ENCODE measurements at places on chromosomes 3 and 15. TPM values are rescaled to one million over a fixed set of nuclear protein-coding genes. Genes with fewer than 3 reads are reported as not detected.

PDCD6IP gene
- 212 TPM for total RNA-seq

DPH6 gene
- 11.4 TPM for total RNA-seq

EDEM1 gene
- 46.9 TPM for total RNA-seq

LRRC31 gene
- not detected for total RNA-seq

USP19 gene
- 49.2 TPM for total RNA-seq

ZNF501 gene
- 2.1 TPM for total RNA-seq

HDC gene
- not detected for total RNA-seq

STRIT1 gene
- not detected for total RNA-seq

ITPKA gene
- total RNA-seq, result 2.1 TPM

SLC24A5 gene
- not detected for total RNA-seq

TGM5 gene
- total RNA-seq, result not detected

GCNT3 gene
- not detected for total RNA-seq

ALS2CL gene
- 2.8 TPM for total RNA-seq

- H3K4me3 ChIP-seq, result no peak overlapping the region
- no peaks in the 10 kb centered on the region for H3K4me1 ChIP-seq
- H3K36me3 ChIP-seq, result no peaks in the 10 kb centered on the region
- no peak overlapping the region for H3K27ac ChIP-seq
- DNase-seq, result no peak
- H3K27me3 ChIP-seq, result peaks cover 3% of the 10 kb centered on the region
These were observed 477.1 kb downstream of the EPHB1 start for GRCh38 chr3:135272026-135272669.

- no peak for DNase-seq
- no peaks in the 10 kb centered on the region for H3K36me3 ChIP-seq
These were observed 8.7 kb upstream of the ZNF774 start for GRCh38 chr15:90343302-90343790.

DNA sequence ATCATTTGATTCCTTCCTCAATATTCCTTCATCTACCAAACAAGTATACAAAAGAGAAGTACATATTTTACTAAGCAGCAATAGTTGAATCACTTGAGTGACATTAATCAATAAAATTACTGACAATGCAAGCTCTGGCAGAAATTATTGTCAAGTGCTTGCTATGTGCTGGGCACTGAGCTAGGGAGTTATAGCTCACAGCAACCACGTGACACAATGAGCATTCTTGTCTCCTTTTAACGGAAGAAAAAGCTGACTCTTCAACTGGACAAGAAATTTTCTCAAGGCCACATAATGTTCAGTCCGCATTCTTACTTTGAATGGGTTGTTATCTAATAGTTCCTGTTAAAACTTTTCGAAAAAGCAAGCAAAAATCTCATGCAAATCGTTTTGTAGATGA is 500.1 kb downstream of the PYDC2 start:
- no peaks in the 10 kb centered on the region for H3K36me3 ChIP-seq
- peaks cover 16% of the 10 kb centered on the region for H3K4me1 ChIP-seq
- no peaks in the 10 kb centered on the region for H3K27me3 ChIP-seq
- no peak for DNase-seq
- peak overlapping the region; percentile 13 for H3K27ac ChIP-seq

DNA sequence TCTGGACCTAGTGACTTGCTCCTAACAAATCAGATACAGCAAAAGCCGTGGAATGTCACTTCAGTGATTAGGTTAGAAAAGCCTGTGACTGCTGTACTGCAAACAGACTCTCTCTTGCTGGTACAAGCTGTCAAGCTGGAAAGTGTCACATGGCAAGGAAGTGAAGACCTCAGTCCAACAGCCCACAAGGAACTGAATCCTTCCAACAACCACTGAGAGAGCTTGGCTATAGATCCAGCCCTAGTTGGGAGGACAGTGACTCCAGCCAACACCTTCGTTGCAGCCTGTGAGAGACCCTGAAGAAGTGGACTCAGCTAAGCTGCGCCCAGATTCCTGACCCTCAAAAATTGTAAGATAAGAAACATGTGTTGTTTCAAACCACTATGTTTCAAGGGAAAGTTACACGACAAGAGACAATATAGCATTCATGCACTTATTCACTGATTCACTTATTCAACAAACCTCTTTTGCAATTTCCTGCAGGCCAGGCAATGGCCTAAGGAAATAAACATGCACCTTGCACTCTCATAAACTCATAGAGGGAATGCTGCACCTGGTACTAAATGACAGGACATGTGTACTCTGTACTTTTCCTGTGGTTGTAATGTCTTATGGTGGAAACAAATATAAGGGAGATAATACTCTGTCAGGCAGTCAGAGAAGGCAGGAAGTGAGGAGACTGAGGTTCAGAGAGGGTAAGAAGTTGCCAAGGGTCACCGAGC is 142.9 kb downstream of the CADPS start:
- no peak for DNase-seq
- no peaks in the 10 kb centered on the region for H3K36me3 ChIP-seq
- no peaks in the 10 kb centered on the region for H3K27me3 ChIP-seq

DNA sequence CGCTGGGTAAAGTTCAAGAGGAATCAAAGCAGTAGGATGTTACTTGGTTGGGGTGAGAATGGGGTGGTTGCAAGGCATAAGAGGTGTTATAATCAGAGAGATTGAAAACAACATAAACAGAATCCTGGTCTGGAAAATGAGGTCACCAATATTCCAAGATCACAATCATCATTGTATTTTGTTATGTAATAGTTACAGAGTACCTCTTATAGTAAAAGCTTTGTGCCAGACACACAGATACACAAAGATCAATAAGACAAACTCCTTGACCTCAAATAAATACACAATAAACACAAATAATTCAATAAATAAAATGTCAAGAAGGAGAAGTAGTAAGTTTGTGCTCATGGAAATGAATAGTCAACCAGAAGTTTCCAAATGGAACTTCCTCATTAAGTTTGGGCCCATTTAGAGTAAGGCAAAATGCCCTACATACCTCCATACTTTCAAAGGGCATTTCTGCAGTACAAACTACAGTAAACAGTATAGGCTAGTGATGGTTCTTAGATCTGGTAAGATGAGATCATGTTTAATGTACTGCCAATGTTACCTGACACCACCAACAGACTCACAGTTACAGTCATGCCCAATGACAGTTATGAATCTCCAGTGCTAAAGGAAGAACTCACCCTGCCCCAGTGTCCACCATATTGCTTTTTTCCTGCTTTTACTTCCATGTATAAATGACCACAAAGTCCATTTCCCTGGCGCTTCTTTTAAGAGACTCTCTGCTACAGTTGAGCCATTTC is 93.4 kb downstream of the KCNMB2 start:
- DNase-seq, result no peak
- no peak overlapping the region for H3K4me3 ChIP-seq
- no peaks in the 10 kb centered on the region for H3K4me1 ChIP-seq
- no peak overlapping the region for H3K27ac ChIP-seq
- no peaks in the 10 kb centered on the region for H3K36me3 ChIP-seq

- H3K4me1 ChIP-seq, result peaks cover 78% of the 10 kb centered on the region
- H3K27me3 ChIP-seq, result peaks cover 22% of the 10 kb centered on the region
- peak overlapping the region; percentile 87 for H3K4me3 ChIP-seq
- peaks cover 37% of the 10 kb centered on the region for H3K36me3 ChIP-seq
- peak overlapping the region; percentile 97 for H3K27ac ChIP-seq
These were observed 1.1 kb downstream of the FAM131A start for GRCh38 chr3:184338511-184338945.

DNA sequence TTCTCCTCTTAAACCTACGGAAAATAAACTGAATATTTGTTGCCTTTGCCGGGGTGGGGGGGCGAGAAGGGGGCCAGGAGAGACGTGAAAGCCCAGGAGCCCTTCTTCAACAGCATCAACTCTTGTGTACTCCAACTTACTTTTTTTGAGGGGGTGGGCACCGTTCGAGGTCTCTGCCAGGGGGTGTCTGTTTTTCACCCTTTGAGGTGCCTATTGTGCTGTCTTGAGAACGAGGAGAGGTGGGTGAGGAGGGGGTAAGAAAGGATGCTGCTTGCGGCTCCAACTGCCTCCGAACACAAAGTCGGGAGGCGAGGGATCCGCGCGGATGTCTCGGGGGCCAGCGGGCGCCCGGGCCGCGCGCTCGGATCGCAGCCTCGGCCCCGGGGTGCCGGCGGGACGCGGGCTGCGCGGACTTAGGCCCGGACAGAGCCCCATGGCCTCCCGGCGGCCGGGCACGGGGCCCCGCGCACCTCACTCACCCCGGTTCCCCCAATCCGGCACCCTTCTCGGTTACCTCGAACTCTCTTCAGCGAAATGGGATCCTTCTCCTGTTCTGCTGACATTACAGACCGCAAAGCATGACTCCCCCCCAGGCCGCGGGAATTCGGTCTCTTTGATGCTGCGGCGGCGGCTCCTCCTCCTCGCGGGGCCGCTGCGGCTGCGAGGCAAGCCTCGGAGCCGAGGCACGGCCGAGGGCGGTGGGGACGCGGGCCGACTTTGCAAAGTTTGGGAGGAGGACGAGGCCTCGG is 650 bp downstream of the PYGO1 start:
- H3K27me3 ChIP-seq, result peaks cover 2% of the 10 kb centered on the region
- H3K27ac ChIP-seq, result peak overlapping the region; percentile 62
- no peaks in the 10 kb centered on the region for H3K36me3 ChIP-seq
- no peak overlapping the region for H3K4me3 ChIP-seq

DNA sequence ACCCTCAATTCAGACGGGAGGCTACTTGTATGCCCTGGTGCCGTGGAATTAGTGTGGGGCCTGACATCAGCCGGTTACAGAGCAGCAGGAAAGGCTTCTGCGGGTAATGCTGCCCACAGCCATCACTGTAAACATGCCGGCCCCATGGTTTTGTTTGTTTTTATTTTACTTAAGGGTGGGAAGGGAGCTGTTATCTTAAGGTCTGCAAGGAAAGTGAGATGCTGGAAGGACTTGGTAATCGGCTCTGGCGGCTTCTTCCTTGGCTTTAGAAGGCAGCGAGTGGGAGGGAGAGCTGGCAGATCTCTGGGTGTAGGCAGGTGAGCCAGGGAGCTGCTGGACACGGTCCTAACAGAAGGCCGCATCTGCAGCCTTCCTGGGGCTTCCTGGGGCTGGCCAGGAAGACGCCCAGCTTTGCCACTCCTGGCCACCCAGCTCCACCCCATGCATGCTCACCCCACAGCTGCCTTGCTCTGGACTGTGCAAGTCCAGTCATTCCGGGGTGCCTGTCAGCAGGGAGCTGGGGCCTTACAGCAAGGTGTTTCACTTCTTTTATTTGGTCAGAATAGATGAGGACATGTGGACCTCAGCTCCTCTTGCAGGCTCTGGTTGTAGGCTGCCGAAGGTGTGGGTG is 54.1 kb upstream of the FURIN start:
- H3K4me3 ChIP-seq, result no peak overlapping the region
- peaks cover 5% of the 10 kb centered on the region for H3K27me3 ChIP-seq
- H3K4me1 ChIP-seq, result no peaks in the 10 kb centered on the region
- no peaks in the 10 kb centered on the region for H3K36me3 ChIP-seq
- H3K27ac ChIP-seq, result no peak overlapping the region
- no peak for DNase-seq

- no peak overlapping the region for H3K27ac ChIP-seq
- no peaks in the 10 kb centered on the region for H3K4me1 ChIP-seq
- no peaks in the 10 kb centered on the region for H3K27me3 ChIP-seq
- H3K36me3 ChIP-seq, result no peaks in the 10 kb centered on the region
- DNase-seq, result no peak
These were observed 1163.7 kb downstream of the SI start for GRCh38 chr3:163914567-163914966.

DNA sequence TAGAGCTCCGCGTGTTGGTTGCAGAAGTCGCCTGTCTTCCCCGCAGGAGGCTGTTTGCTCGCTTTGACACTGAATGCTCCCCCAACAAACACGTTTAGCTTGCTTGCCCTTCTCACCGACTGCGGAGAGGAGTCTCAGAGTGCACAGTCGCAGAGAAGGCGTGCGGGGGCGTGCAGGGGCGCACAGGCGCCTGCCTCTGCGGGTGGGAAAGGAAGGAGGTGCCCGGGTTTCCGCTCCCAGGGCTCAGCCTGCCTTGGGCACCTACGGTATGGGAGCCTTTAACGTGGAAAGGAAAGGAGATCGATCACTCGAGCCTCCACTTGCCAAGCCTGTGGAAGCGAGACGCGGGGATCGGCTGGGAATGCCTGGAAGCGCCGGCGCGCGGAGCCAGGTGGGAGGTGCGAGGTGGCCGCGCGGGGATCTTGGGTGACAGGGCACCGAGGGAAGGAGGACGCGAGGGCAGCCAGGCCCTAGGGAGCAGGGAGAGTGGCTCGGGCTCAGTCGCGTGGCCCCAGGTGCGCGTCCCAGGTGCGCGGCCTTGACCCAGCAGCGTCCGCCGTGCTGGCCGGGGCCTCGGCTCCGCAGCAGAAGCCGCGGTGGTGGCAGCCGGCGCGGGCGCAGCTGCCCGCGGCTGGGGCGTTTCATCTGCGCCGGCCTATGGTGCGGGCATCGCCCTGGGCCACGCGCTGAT is at the start of gene FAN1:
Gene FAN1 (plus strand): TSS at position 419 of the 691 bp plus-strand sequence. CDS start 749 bp downstream, outside the sequence.
- DNase-seq, result peak; percentile 86
- peaks cover 10% of the 10 kb centered on the region for H3K36me3 ChIP-seq

GRCh38 chr3:56782215-56782614 is 19.5 kb downstream of the ARHGEF3 start:
- peaks cover 4% of the 10 kb centered on the region for H3K27me3 ChIP-seq
- H3K4me1 ChIP-seq, result peaks cover 20% of the 10 kb centered on the region
- no peaks in the 10 kb centered on the region for H3K36me3 ChIP-seq
- no peak overlapping the region for H3K4me3 ChIP-seq

DNA sequence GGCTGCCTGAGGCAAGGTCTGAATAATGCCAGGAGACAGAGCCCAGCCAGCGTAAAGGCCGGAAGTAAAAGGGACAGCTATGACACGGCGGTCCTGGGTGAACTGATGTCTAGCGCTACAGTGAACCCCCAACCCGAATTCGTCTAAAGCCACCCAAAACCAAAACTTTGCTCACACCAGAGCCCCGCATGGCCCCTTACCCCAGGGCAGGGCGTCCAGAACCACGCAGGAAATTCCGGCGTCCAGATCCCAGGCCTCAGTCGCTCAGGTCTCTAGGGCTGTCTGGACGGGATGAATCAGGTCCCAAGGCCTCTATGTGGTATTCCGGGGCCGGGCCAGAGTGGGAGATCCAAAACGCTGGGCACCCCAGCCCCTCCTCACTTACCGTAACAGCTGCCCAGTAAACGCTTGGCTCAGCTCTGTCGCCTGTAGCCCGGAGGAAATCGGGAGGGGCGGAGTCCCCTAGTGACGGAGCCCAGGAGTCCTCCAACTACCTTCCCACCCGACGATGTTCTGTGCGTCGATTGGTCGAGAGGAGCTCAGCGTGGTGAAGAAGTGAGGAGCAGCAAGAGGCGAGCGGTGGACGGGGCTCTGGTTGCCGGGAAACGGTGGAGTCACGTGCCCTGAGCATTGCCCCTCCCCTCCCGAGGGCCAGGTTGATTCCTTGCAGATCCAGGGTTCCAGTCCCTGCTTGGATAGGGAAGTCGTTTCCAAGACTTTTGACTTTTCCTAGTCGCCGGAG is at the start of gene CCDC32:
Gene CCDC32 (minus strand): TSS at position 452 of the 742 bp plus-strand sequence. CDS start 2,027 bp downstream, outside the sequence.
- H3K36me3 ChIP-seq, result no peaks in the 10 kb centered on the region
- H3K4me1 ChIP-seq, result peaks cover 33% of the 10 kb centered on the region
- peak; percentile 99 for DNase-seq
- peak within 1 kb of the TSS; percentile 98 for H3K4me3 ChIP-seq
- H3K27me3 ChIP-seq, result peaks cover 6% of the 10 kb centered on the region

GRCh38 chr3:185760550-185760949 is 64.3 kb downstream of the IGF2BP2 start:
- H3K36me3 ChIP-seq, result peaks cover 22% of the 10 kb centered on the region
- peaks cover 4% of the 10 kb centered on the region for H3K27me3 ChIP-seq
- H3K27ac ChIP-seq, result peak overlapping the region; percentile 80
- peaks cover 93% of the 10 kb centered on the region for H3K4me1 ChIP-seq
- peak overlapping the region; percentile 75 for H3K4me3 ChIP-seq
- no peak for DNase-seq

Data from HFFc6 (cell line).